Activated T-cell treated with anti-CD3 and anti-CD28 coated beads, Interleukin-2, amount 50 U/mL, for 24 hours (primary cell): ENCODE measurements at places on chromosomes 3 and 15.
A peak's percentile ranks its signal among the peaks of the same experiment; 100 is the strongest.

GRCh38 chr3:172138792-172139507, 99.6 kb downstream of the FNDC3B start:
- no peak for DNase-seq

DNA sequence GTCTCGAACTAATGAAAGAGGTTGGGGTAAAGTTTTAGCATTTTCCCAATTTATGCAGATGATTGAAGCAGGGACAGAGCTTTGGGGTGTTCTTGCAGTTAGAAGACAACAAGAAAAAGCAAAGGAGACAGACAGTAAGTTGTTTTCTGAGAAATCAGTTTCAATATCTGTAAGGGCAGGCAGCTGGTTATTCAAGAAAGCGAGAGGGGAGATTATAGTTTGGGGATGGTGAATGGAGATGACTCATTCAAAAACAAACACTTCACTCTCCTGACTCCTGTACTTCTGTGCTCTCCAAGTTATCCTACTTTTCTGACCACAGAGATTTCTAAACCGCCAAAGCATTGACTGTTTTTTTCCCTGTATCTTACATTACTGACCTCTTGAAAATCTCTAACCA, 352.0 kb downstream of the GAP43 start:
- DNase-seq = no peak

DNA sequence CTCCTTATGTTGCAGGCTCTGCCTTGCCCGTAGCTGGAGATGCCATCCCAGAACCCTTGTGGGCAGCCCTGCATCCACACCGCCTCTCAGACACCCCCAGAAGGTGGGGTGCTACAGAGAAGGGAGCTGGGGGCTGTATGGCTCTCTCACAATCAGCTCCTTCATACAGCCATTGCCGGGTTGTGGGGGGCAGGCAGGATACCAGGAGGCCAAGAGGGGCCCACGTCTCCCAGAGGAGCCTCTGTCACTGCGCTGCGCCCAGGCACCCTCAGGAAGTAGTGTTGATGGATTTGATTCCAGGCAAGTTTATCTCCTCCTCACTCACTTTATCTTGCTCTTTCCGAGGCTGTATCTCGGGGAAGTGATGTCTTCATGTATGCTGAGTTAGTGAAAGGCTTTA, 171.6 kb downstream of the CHDH start:
- no peak for DNase-seq

DNA sequence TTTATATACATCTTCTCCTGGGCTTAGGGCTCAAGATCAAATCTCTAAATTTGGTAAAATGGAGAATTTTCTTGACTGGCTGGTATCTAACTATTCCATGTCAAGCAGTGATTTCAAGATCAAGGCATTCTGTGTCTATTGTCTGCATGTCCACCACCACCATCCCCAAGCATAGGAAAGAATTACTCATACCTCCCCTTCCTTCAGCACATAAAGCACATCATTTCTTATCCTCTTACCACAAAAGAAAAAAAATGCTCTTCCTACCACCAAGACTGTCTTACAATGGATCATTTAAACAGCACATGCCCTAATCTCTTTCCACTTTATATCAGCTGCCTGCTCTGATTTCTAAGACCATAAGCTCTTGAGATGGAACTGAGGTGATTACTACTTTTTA, 470.5 kb upstream of the THBS1 start:
- DNase-seq = no peak

DNA sequence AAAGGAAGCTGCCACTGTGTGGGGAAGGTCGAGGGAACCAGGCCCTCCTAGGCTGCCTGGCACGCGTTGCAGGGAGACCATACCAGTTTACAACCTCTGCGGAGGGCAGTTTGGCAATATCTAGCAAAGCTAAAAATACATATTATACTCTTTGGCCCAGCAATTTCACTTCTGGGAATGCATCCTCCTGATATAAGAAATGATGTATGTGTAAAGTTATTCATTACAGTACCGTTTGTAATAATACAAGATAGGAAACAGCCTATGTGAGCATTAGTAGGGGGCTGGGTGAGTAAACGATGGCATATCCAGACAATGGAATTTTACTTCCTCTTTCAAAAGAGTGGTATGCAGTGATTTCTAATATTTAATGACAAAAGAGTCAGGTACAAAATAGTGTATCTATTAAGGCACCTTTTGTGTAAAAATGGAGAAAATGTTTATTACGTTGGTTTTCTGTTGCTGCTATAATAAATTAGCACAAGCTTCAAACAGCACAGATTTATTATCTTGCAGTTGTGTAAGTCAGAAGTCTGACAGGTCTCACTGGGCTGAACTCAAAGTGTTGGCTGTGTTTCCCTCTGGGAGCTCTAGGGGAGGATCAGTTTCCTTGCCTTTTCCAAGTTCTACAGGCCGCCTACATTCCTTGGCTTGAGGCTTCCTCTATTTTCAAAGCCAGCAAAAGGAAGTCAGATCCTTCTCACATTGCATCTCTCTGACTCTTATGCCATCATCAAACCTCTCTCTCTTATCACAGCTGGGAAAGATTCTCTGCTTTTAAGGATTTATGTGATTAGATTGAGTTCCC, 9.0 kb downstream of the APOD start:
- DNase-seq = no peak

DNA sequence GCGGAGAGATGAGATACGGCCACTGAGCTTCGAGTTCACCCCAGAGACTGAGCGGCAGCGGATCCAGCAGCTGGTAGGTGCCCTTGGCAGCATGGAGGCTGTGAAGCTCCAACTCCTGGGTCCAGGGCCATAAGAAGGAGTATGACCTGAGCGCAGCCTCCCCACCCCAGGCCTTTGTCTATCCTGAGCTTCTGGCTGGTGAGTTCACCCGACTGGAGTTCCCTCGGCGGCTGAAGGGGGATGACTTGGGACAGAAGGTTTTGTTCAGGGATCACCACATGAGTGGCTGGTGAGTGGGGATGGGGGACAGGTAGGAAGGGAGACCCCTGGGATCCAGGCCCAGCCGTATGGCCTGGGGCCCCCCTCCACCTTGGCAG, 2.6 kb downstream of the PPM1M start:
- DNase-seq = peak; percentile 39

GRCh38 chr15:57327985-57328471, 48.3 kb upstream of the CGNL1 start:
- no peak for DNase-seq

- peak; percentile 29 for DNase-seq
Observed at GRCh38 chr3:124492824-124493223, 237.4 kb upstream of the UMPS start.

GRCh38 chr3:72100080-72100511, 315.1 kb upstream of the PROK2 start:
- DNase-seq = no peak

DNA sequence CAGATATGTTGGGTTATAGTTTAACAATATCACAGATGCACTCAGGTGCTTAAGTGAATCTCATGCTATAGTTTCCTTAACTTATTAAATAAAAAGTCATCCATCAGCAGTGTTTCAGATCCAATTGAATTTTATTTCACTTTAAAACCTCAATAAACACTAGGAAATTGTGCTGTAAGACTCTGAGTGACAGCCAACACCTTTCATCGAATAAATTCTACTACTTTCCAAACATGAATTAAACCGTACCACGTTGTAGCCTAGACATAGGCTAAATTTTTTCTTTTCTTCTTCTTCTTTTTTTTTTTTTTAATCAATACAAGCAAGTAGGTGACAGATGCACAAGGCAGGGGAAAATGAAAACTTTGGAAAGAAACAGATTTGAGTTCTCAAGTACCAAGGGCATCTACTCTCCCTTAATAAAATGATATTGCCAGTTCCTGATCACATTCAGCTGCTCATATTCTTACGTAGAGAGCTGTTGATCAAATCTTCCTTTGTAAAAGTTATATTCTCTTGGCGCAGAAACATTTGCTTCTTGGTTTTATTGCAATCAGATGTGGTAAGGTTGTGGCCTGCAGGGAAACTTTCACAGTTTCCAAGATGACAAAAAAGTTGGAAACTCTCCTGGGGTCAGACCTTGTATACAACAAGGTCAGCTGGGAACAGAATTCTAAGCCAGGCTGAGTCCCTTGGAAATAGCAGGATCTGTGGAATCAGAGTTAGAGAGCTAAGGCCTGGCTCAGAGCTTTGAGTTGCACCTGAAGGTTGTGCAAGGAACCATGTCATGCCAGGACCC, 147.7 kb downstream of the CD47 start:
- DNase-seq = no peak

- DNase-seq = peak; percentile 45
Observed at GRCh38 chr15:99447497-99448371, 118.0 kb upstream of the MEF2A start.

DNA sequence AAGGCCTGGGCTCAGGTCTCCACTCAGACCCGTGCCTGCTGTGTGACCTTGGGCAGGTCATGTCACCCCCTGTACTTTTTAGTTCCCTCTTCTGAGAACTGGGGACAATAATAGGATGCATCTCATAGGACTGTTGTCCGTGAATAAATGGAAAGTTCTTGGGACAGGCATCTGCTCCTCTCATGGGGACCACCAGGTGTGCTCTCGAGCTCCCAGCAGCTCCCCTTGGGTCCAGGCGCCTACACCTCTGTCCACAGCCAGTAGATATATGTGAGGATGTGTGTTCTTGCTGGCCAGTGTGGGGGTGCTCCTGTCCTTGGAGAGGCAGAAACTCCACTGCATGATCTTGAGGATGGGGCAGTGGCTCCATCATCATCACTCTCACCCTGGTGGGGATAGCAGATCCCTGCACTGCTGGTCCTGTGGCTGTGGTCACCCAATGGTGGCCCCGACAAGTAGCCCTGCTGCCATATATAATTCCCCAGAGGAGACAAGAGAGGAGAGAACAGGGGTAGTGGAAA, 257.6 kb upstream of the TLE3 start:
- peak; percentile 20 for DNase-seq

- DNase-seq = no peak
Observed at GRCh38 chr15:73555080-73555479, 78.1 kb downstream of the NPTN start.

- peak; percentile 87 for DNase-seq
Observed at GRCh38 chr15:68559345-68560310, 19.2 kb upstream of the CORO2B start.

DNA sequence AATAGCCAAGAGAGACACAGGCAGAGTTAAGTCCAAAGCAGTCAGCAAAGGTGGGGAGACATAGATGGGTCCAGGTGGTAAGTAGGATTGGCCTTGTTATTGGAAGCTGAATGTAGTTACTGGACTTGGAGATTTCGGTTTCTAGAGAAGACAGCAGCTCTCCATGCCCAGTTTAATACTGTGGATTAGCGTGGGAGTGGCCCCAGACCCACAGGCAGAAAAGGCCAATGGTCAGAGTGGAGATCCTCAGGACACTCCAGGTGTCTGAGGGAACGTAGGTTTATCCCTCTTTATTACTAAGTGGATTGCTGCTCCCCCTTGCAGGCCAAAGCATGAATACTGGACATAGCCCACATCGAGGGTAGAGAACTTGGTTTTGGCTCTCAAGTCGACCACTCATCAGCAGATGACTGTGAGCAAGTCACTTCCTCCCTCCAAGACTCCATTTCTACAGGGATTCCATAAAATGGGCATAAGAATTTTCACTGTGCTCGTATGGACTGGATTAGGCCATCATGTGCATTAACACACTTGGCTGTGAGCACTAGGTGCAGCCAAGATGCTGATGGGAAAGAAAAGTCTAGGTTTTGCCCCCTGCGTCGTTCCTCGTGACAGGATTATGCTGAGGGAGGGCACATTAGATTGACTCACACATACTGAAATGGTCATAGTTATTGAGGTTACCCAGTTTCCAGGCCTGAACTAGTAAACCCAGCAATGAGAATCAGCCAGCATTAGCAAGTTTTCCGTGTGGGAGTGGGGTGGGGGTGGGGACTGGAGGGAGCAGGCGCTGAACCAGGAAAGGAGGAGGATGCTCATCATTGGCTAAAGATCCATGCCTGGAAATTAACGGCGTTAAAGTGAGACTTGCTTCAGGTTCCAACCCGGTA, 225.2 kb upstream of the TPRG1 start:
- DNase-seq = no peak

- no peak for DNase-seq
Observed at GRCh38 chr3:73729969-73730440, 105.3 kb upstream of the PDZRN3 start.

- no peak for DNase-seq
Observed at GRCh38 chr3:45119824-45120358, 26.3 kb downstream of the CDCP1 start.

GRCh38 chr15:27094235-27094634, 123.3 kb downstream of the GABRG3 start:
- DNase-seq = no peak

DNA sequence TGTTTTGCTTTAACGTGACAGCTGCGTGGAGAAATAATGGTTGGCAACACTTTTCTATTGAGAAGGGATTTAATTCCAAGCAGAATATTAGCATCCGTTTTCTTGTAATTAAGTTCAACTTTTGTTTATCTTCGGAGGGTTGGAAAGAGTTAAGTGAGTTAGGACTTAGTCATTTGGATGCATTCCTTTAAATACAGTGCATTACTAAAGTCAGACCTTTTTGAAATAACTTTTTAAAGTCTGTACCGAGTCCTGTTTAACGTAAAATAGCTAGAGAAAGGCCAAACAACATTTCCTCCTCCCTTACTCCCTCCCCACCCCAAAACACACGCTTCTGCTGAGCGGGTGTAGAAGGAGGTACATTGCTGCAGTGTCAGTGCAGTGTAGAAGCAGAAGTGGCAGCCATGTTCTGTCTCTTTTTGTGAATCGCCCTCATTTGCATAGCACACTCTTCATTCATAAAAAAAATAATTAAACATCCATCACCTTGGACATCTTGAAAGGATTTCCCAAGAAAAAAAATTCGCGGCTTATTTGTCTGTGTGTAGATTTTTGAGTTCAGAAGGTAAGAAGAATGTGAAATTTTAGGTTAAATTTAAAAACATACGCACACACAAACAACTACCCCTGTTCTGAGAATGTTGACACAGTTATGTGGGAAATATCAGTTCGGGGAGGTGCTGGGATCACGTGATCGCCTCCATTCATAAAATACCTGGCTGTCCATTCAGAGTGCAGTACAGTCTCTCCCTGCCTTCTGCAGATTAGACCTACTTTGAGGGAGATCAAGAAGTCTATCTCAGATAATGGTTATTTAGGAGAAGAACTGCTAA, 1.6 kb downstream of the SPRED1 start:
- no peak for DNase-seq

- DNase-seq = no peak
Observed at GRCh38 chr3:198088421-198088955, 128.5 kb downstream of the LMLN start.

GRCh38 chr3:43236008-43236407, 50.3 kb upstream of the SNRK start:
- DNase-seq = no peak
